ENCODE measurements at places on chromosomes 6 and 20. TPM values are rescaled to one million over a fixed set of nuclear protein-coding genes. Genes with fewer than 3 reads are reported as not detected.

OPN5 gene
- total RNA-seq, result not detected

ENPP1 gene
- 3.1 TPM for total RNA-seq

GTSF1L gene
- not detected for total RNA-seq

SDCBP2 gene
- 74.4 TPM for total RNA-seq

MAK gene
- 0.26 TPM for total RNA-seq

CD24 gene
- 118 TPM for total RNA-seq

RBM24 gene
- 3.1 TPM for total RNA-seq

VTA1 gene
- total RNA-seq, result 35.5 TPM

- DNase-seq, result no peak
Observed at GRCh38 chr20:48809673-48810072, 18.1 kb downstream of the PREX1 start.

- DNase-seq, result no peak
Observed at GRCh38 chr6:167805349-167806060, 21.2 kb upstream of the AFDN start.

- DNase-seq, result no peak
Observed at GRCh38 chr20:47865912-47866311, 80.6 kb upstream of the SULF2 start.

DNA sequence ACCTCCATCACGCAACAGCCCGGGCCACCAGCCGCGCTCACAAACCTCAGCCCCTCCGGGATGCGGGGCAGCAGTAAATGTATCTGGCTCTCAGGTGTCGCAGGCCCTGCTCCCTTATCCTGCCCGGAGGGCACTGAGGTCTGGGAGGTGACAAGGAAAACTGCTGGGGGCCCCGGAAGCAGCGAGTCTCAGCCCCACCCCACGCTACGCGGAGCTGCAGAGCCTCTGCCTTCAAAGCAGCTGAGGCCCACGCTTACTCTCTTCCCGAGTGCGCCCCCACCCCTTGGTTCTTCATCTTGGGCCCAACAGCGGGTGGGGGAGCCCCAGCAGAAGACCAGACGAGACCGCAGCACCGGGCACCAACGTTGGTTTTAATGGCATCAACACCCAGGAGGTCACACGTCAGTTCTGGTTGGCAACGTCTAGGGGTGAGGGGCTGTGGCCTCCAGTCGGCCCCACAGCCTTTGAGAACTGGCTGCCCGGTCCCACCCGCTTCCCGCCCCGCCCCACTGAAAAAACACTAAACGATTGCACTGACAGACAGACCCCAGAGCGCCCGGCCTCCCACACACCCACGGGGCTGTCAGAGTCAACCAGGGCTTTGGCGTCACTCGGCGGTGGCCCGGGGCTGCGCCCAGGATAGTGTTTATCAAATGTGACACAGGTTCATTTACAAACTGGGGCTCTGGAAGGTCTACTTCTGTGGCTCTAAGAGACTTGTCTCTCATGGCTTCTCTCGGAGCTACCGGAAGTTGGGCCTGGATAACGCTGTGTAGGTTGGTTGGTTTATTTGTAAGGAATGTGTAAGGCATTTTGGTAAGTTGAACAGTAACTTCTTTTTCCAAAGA lies 43.7 kb downstream of the DSTN start:
- no peak for DNase-seq

DNA sequence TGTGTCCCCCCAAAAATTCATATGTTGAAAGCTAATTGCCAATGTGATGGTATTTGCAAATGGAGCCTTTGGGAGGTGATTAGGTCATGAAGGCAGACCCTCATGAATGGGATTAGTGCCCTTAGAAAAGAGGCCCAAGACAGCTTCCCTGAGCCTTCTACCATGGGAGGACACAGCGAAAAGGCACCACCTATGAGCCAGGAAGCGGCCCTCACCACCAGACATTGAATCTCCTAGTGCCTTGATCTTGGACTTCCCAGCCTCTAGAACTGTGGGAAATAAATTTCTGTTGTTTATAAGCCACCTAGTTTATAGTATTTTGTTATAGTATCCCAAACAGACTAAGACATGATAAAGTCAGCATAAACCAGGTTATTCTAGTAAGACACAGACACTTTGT lies 18.9 kb downstream of the EDN1 start:
- DNase-seq, result no peak

DNA sequence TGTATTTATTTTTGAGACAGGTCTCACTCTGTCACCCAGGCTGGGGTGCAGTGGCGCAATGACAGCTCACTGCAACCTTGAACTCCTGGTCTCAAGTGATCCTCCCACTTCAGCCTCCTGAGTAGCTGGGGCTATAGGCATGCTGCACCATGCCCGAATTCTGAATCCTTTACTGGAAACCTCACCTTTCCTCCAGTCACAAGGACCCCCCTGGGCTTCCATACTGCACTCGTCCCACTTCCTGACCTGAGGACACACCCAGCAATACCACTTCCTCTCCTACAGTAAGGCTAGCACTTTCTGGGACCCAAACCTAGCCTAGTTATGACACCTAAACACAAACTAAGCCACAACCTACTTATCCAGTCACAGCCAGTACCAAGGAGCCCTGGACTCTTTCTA lies 68.2 kb downstream of the FAM217A start:
- DNase-seq, result no peak

GRCh38 chr6:131029626-131030297 lies 33.3 kb downstream of the EPB41L2 start:
- no peak for DNase-seq

DNA sequence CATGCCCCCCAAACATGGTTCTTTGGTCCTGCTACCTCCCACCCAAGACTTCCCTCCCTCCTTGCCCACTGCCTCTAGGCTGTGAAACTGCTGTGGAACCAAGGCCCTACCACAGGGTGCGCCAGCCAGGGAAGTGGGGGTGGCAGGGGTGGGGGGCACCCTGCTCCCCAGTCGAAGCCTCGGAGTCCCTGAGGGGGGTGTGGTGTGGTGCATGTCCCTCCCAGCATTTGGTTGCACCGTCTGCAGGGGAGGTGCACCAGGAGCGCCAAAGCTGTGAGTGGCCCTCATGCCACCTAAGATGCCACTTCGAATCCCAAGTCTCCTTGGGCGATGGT lies 1.8 kb downstream of the RGS19 start:
- no peak for DNase-seq

DNA sequence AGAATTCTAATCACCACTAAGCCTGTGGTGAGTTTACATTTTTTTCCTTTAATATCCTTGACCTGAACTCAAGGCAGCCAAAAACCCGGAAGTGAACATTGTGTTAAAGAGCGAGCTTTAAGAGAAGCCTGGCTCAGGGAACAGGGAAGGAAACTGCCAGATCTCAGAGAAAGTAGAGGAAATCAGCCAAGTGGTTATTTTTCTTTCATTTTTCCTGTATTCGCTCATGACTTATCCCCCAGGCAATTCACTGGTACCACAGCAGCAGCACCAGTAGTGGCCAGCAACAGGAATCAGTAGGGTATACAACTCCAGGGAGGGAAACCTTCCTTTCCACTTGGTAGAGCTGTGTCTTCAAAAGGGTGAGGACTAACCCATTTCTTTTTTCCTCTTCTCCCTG lies 89.6 kb upstream of the HMGCLL1 start:
- no peak for DNase-seq

DNA sequence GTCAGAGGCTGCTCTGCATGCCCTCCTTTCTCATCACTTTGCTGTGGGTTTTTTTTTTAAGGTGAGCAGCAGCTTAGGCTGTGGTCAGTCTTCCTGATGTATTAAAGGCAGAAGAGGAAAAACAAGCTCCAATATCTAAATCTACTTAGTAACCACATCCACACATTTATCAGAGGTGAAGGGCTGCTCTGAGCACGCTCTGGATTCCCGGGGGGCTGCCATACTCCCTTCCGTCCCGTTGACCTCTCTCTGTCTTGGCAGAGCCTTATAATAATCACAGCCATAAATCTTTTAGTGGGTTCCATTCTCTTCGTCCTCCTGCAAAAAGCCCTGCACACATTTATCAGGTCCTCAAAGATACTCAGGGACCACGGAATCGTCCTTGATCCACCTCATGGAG lies 2.7 kb upstream of the LEMD2 start:
- DNase-seq, result no peak

DNA sequence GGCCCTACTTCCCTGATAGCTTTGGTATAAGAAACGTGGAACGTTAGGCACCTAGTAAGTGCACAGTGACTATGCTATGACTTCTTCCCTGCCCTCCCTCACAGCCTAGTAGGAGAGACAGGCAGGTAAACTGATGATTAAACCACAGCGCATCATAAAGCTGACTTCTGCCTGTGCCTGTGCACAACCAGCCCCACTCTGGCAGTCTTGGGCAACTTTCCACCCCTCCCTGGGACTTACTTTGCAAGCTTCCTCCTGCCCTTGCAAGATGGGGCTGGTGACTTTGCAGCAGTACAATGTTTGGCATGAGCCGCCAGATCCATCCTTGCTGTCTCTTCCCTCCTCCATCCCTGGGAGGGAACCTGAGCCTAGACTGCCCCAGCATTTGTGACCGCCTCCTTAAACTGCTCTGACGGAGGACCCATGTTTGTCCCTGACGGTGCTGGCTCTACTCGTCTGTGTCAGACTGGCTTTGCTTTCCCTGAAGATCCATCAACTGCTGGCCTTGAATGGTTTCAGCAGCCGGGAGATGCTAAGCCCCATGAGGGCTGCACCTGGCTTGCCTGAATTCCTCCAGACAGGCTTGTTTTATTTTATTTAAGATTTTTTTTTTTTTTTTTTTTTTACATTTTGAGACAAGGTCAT lies 36.1 kb downstream of the EFCAB8 start:
- DNase-seq, result no peak

DNA sequence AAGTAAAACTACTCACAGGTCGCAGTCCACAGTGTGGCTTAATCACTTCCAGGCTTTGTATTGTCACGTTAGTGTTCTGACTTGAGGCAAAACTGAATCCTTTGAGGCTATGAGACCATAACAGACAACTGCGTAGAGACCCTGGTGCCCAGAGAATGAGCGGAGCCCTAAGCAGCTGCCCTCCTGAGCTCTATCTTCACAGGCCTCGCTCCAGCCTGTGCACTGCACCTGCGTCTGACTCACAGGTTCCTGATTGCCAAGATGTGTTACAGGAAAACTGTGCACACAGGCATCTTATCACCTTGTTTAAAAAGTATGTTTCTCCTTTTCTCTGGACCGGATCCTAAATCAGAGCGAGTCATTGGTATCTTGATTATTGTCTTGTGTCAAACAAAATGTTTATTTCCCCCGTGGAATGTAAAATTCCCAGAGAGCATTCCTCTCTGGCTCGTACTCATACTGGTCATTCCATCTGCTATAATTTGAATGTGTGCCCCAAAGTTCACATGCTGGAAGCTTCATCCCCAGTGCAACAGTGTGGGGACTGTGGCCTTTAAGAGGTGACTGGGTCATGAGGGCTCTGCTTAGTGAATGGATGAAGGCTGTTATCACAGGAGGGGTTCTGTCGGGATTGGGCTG lies 25.7 kb downstream of the PRR18 start:
- DNase-seq, result no peak

DNA sequence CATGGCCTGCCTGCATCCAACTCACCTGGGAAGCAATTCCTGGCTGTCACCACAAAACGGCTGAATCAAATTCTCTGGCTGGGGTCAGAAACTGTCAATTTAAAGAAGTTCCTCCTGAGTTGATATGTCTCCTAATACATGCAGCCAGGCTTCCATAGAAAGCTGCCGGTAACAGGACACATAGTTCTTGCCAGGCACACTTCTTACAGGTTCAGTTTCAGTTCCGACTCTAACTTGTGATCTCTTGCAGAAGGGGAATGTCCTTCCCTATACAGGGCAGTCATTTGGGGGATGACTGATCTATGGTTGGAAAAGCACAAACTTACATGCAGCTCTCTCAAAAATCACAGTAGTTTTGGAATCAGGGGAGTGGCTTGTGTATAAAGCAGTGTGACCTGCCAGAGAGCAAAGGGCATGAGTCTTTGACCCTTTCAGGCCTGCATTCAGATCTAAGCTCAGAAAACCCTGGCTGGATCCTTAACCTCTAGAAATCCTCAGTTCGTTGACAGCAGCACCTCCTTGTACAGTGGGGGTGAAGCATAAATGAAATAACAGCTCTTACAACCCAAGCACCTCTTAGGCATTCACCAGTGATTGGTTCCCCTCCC lies 195.6 kb downstream of the SCP2D1 start:
- DNase-seq, result no peak

Measured in suprapubic skin (tissue), 4 donors.